ENCODE measurements at places on chromosomes 7 and 10.
A peak's percentile ranks its signal among the peaks of the same experiment; 100 is the strongest.

DNA sequence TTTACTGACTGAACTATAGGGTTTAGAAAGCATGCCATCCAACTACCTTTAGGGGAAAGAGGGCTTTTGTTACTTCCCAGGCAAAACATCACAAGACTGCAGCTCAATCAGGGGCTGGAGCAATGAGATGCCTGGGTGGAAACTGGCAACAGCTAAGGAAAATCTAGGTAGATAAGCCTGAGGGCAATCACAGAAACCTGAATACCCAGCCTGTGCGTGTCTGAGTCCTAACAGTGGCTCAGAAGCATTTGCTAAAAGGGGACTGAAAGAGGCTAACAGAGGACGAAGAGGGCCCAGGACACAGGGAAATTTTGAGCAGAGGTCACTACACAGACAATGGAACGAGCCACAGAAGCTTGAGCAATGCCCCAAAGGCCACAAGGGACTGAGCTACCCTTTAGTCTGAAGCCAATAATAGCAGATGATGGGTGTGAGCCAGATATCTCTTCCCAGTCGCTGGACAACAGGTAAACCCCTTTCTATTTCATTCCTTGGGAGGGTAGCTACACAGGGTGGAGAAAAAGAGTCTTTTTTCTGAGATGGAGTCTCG lies 79.1 kb downstream of the ITGA8 start:
- DNase-seq, result no peak

DNA sequence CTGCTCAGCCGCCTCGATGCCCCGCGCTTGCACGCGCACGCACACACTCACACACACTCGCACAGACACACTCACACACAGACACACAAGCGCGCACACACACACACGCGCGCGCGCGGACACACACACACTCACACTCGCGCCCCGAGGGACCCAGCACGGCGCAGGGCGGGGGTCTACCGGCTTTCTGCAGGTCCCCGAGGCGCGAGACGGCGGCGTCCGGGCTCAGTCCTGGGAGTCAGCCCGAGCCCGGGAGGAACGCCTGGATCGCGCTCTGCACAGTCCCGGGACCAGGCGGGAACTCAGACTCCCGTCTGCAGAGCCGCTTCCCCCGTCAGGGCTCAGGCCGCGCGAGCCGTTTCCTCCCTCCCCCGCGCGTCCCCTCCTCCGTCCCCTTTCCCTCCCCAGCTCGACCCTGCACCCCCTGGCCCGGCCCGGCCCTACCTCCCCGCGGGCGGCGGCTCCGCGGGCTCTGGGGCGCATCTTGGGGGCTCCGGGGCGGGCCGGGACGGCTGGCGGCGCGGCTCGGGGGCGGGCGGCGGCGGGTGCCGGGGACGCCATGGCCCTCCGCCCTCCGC lies 464 bp downstream of the DENND2A start:
- peak; percentile 51 for DNase-seq

DNA sequence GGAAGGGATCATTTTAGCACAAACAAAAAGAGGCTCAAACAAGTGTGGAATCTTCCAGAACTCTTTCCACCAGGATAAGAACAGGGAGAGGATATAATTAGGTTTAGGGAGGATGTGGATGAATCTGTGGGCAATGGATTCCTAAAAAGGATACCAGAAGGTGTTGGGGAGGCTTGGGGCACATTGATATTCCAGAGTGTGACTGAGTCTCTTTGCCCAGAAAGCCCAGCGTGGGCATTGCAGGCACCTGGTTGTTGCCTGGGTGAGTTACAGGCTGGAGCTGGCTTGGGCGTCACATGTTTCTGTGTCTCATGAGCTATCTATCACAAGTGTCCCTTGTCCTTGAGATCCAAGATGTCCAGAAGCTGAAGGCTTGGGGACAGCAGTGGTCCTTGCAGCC lies 3.3 kb downstream of the COL26A1 start:
- no peak for DNase-seq

- DNase-seq, result no peak
Observed at GRCh38 chr7:149415391-149416071, 45.3 kb downstream of the ZNF777 start.

- no peak for DNase-seq
Observed at GRCh38 chr10:7795605-7796004, 7.6 kb downstream of the ATP5F1C start.

GRCh38 chr7:47950714-47951113 lies 2.4 kb upstream of the PKD1L1 start:
- DNase-seq, result peak; percentile 80

DNA sequence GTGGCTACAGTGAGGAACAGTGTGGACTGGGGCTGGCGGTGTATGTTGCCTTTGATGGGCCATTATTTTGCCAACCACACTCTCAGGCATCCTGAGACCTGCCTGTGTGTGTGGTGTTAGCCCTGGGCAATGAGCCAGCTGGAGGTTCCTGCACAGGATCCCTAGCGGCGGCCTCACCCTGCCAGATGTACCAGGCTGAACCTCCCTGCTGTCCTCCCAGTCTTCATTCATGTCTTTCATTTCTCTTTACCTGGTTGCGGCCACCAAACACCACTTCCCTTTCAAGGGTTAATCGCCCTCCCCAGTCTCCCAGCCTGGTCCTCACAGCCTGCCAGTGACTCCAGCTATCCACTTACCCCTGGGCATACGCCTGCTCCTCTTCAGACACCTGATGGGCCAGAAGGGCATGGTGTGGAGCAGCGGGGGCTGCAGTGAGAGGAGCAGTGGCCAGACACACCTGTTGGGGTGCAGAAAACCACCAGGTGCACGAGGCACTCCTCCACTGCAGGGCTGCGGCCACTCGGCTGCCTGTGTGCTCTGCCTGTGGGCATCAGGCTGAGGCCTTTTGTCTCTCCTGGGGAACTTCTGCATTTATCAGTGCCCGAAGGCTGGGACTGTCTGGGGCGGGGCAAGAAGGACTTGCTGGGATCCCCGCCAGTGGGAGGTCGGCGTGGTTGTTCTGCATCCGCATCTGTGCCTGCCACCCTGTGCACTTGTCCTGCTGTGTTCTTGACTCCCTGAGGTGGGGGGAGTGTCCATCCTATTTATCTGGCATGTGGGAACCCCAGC lies 111.6 kb downstream of the ARHGAP22 start:
- DNase-seq, result peak; percentile 63
